ENCODE measurements at places on chromosomes 12 and 14. TPM values are rescaled to one million over a fixed set of nuclear protein-coding genes. Genes with fewer than 3 reads are reported as not detected.
A peak's percentile ranks its signal among the peaks of the same experiment; 100 is the strongest.

Gene TAPBPL
- 26.7 TPM for total RNA-seq

Gene SIX6
- not detected for total RNA-seq

Gene TBX5
- not detected for total RNA-seq

Gene GLIPR1L1
- not detected for total RNA-seq

DNA sequence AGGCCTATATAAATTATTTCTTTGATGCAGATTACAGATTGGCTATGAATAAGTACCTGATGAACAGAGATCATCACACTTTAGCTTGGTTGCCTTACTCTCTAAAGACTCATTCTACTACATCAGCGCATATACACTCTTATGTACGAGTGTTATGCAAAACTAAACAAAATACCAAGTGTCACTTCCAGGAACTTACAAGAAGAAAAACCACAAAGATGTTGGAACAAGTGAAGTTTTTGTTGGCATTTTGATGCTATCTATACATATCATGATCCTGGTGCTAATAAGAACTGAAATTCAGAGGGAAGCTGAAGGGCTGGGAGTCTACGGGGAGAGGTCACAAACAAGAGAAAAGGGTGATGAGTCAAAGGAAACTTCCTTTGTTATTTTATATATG is 47.9 kb upstream of the CERS5 start:
- H3K4me1 ChIP-seq: peaks cover 22% of the 10 kb centered on the region
- H3K27me3 ChIP-seq: no peaks in the 10 kb centered on the region
- H3K27ac ChIP-seq: no peak overlapping the region
- H3K36me3 ChIP-seq: no peaks in the 10 kb centered on the region
- DNase-seq: no peak

DNA sequence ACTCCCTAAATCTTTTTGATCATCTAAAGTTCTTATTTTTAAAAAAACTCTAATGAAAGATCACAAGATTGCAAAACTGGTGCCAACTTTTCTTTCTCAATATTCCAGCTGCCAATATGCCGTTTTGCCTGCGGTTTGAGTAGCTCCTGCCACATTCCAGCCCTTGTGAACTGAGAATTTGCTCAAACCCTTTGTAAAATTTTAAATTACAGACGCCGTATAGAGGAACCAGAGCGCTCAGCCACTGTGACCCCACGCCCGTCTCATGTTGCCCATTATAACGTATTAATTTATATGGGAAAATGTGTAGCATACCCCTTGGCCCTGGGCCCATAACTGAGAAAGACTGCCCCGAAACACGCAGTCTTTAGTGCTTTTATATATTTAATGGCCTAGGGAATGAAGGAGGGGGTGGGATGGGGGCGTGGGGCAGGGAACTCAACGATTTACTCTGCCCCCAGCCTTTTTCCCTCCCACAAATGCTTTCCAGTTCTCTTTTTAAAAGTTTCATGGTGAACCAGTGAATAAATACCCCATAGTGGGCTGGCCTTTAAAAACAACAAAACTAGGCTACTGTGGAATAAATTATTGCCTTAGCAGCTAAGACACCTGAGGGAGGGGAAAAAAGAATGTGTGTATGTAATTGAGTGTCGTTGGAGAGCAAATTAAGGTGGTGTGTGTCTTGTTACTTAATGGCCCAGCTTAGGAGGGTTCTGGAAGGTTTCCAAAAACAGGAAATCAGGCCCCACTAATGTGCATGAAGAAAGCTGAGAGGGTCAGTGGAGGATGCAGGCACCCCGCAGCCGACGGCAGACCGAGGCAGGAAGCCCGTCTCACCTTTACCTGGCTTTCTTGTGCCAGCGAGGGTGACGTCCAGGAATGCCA is 45.7 kb upstream of the RFLNA start:
- H3K27ac ChIP-seq: no peak overlapping the region
- H3K27me3 ChIP-seq: no peaks in the 10 kb centered on the region
- H3K4me1 ChIP-seq: no peaks in the 10 kb centered on the region
- DNase-seq: no peak
- no peak overlapping the region for H3K4me3 ChIP-seq
- no peaks in the 10 kb centered on the region for H3K36me3 ChIP-seq

DNA sequence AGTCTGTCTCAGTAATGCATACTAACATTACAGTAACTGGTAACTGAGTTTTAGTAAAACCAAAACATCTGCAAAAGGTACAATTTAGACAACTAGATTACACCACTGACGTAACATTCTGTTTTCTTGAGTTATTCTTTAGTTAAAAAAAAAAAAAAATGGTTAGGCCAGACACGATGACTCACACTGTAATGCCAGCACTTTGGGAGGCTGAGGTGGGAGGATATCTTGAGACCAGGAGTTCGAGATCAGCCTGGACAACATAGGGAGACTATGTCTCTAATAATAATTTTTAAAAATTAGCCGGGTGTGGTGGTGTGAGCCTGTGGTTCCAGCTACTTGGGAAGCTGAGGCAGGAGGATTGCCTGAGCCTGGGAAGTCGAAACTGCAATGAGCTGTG is 34.1 kb downstream of the AP5M1 start:
- H3K36me3 ChIP-seq: no peaks in the 10 kb centered on the region
- H3K27ac ChIP-seq: no peak overlapping the region
- no peak for DNase-seq
- H3K27me3 ChIP-seq: no peaks in the 10 kb centered on the region

DNA sequence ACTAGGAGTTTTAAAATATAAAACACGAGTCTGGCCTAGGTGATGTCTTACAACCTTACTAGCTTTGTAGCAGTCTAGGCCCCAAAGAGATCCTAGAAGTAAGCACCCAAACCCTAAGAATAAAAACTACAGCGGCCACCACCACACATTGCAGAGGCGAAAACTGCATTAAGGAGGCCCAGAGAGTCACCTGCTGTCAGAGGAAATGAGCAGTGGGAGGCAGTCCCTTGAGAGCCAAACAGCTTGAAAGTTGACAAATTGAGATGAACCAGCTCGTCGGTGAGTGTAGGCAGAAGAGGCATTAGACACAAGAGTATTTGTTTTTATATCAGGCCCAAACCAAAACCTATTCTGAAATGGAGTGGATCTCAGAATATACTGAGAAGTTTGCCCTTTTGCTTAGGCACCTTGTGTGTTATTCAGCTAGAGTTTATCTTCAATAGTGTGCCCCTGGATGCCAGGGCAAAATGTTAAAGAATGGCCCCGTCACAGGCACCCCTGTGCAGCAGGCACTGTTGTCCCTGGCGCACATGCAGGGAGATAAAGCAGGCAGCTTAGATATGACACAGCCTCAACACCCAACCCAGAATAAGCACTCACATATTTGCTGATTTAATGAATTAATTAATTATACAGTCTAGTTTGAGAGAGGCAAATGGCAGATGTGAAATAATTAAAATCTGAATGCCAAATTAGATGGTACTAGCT is 56.7 kb downstream of the TTC7B start:
- DNase-seq: no peak
- peaks cover 36% of the 10 kb centered on the region for H3K4me1 ChIP-seq
- no peaks in the 10 kb centered on the region for H3K36me3 ChIP-seq

DNA sequence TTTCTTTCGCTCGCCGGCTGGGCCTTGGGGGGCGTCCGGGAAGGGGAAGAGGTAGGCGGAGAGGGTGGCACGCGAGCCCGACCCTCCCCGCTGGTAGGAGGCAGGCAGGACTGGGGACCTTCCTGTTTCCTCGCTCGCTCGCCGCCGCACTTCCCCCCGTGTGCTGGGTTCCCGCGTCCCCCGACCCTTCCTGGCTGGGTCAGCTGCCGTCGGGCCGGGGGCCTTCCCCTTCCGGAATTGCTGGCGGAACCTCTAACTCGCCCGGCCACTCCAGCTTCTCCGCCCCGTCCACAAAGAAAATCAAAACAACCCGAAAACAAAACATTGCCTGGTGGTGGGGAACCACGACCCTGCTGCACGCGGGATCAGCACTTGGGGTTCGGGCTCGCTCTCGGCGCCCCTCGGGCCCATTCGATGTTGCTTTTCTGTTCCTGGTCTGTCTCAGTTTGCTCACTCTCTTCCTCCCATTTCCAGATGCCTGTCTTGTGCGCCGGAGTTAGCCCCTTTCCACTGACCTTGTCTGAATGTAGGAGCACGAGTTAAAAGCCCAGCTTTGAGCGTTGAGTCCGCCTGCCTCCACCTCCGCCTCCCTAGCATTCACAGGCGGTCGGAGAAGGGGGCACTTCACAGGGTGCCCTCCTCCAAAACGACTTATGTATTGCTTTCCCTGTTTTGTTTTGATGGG is 581 bp downstream of the PAPOLA start:
- peak overlapping the region; percentile 59 for H3K4me3 ChIP-seq
- H3K27me3 ChIP-seq: no peaks in the 10 kb centered on the region
- no peaks in the 10 kb centered on the region for H3K36me3 ChIP-seq
- H3K27ac ChIP-seq: peak overlapping the region; percentile 98
- H3K4me1 ChIP-seq: peaks cover 37% of the 10 kb centered on the region

GRCh38 chr12:103422746-103423515 is 72.8 kb downstream of the C12orf42 start:
- H3K4me1 ChIP-seq: no peaks in the 10 kb centered on the region
- no peak overlapping the region for H3K27ac ChIP-seq
- no peaks in the 10 kb centered on the region for H3K36me3 ChIP-seq
- no peak overlapping the region for H3K4me3 ChIP-seq
- DNase-seq: no peak

DNA sequence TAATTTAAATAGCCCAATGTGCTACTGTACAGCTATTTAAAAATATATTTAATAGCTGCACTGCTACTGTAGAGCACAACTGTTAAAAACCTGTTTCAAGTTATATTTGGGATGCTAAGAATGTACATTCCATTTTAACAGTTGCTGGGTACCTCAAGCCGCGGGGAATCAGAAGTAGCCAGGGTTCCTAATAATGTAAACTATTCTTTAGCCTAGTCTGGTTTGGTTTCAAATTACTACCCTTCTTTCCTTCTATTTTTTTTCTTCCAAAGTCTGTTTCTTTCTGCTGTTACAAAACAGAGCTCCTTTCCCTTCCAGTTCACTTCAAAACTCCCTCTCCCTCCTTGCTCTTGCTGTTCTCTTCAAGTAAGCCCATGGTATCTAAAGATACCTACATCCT is 21.3 kb downstream of the SCAF11 start:
- DNase-seq: no peak
- H3K36me3 ChIP-seq: no peaks in the 10 kb centered on the region
- peak overlapping the region; percentile 58 for H3K27ac ChIP-seq
- H3K4me3 ChIP-seq: no peak overlapping the region
- H3K4me1 ChIP-seq: no peaks in the 10 kb centered on the region
- no peaks in the 10 kb centered on the region for H3K27me3 ChIP-seq
